ENCODE measurements at places on chromosomes 7 and 10. TPM values are rescaled to one million over a fixed set of nuclear protein-coding genes. Genes with fewer than 3 reads are reported as not detected.

- peak; percentile 78 for DNase-seq
These were observed 47.3 kb downstream of the MYPN start for GRCh38 chr10:68156373-68157185.

DNA sequence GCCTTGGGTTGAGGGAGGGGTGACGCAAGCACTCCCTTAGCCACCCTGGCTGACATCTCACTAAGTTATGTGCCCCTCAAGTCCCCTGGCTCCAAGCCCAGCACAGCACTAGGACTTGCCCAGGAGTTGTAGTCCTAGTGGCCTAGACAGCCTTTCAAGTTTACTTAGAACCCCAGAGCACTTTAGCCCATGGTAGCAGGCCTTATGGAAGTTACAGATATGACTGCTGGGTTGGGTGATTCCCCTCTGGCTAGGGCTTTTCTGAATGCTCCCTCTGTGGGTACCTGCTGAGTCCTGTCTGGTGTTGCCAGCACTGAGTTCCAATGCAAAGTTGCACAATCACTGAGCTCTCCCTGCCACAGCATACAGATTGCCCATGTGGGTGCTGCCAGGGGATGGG is 83.2 kb downstream of the AHCYL2 start:
- no peak for DNase-seq

DNA sequence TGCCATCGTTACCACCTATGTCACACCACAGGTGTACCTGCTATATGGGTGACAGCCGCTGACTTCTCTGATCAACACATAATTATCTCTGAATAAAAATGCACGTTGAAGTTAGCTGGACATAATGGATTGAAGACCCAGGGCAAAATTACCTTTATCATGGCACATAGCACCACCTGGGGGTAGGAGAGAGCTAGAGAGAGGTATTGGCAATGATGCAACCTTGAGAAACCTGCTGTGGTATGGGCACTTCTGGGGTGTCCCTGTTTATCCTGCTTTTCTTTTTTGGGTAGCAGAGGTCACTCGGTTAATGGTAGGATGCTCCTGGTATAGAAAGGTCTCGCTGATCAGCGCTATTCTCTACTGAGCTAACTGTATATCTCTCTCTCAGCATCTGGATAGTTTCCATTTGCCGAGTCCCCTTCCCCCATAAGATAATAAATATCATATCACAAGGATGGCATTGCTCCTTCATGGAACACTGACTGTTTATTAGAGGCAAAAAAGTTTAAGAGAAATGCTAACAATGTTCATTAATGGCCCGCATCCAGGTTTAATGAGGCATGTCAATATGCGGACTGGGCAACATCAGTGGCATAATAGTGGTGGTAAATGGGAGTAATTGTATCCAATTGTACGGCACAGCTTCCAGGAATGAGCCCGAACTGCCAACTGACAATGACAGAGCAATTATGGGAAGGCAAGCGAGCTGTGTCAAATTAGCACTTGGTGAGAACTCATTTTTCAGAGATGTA is 323.1 kb downstream of the TFEC start:
- peak; percentile 9 for DNase-seq

DNA sequence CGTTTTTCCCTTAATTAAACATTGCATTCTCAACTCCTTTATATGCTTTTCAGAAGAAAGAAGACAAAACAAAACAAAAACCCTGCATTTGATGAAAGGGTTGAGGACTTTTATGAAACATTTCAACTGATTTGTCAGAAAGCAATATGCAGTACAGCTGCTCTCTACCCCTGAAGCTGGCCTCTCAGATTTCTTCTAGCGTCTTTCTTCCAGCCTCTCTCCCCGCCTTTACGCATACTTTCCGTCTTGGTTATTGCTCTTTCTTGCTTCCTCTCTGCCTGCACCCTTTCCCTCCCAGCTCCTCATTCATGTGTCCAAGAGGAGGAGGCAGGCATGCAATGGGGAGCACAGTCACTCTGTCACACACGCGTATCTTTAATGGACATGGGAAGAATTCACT is 91.0 kb upstream of the COL1A2 start:
- DNase-seq: no peak

GRCh38 chr10:62019685-62020359 is 118.3 kb downstream of the ARID5B start:
- no peak for DNase-seq

Gene OPN1SW
- not detected for polyA plus RNA-seq

Gene COL13A1
- polyA plus RNA-seq: 0.45 TPM

DNA sequence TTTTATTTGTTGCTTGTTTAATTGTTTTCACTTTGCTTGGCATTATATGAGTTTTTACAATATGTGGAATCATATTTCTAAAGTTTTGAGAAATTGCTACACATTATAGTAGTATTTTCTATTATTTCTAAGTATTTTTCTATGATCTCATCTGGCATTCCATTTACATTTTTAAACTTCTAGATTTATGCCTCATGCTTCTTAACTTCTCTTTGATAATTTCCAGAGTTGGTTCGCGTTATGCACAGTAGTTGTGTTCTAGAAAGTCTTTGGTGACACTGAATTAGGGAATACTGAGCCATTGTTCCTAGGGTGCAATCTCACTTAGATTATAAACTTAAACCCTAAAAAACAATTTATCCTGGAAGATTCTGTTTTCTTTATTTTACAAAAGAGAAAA is 129.2 kb downstream of the GNAI1 start:
- DNase-seq: no peak

All from small intestine (tissue), 16 donors.